ENCODE measurements at places on chromosomes 7 and 10.

GRCh38 chr7:142338633-142339501 is 81.0 kb upstream of the PRSS58 start:
- peak; percentile 46 for DNase-seq

- no peak for DNase-seq
Measured at GRCh38 chr7:1569016-1569415, 816 bp downstream of the PSMG3 start.

DNA sequence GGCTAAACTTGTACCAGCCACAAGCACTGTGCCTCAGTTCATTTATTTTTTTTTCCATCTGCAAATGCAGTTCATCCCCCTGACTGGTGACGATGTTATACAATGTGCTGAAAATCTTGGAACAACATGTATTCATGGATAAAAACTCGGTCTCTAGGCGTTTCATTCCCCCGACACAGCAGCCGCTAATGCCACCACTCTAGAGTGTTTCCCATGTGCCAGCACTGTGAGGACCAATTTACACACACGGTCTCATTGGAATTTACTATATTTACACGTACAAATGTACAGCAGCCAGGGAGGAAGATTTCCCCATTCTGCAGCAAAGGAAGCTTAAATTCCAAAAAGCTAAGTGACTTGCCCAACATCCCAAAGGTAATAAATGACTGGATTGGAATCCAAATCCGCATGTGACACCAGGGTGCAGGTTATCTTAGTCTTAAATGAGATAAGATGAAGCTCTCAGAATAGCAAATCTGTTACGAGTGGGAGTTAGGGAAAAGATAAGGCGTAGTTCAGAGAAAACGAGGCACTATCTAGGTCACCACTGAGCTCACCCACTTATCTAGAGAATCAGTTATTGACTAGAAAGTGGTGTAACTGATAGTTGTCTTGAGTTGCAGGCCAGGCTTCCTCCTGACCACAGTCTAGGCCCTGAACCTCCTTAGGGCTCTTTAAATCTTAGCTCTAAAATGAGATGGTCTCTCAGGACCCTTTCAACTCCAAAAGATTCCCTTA is 36.7 kb downstream of the FAM107B start:
- DNase-seq = no peak

DNA sequence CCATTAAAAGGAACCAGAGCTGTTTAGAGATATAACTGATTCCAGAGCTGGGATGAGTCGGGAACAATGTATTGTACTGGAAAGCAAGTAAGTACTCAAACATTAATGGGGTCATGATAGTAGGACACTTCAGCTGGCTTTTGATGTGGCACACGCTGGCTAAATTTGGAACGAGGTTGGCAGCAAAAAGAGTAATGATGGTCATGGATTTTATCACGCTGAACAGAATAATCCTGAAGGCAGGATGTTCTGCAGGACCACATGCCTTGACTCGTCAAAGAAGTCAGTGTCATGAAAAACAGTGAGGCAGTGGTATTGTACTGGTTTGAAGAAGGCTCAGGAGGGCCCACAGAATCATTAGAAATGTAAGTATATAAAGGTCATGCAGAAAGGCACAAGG is 220.3 kb downstream of the SNX13 start:
- no peak for DNase-seq

DNA sequence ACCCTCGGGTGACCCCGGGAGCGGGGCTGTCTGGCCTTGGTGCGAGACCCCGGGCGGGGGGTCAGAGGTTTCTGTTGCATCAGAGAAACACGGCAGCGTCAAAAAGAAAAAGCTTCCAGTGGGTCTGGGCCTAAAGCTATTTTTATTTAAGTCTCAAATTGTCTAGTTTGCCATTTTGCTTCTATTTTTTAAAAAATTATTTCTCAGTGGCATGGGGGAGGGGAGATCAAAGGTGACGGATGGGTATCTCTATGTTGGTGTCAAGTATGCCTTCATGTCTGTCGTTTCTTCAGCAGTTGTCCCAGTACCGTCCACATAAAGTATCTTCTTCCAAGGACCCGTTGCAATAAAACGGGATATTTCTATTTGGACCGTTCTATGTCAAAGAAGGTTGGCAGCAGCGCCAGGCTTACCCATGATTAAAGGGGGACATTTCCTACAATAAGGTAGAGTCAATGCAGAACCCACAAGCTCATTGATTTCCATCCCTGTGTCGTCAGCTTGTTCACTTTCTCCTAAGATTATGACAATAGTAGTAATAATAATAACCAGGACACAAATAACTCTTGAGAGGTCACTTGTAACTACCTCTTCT is 26.0 kb upstream of the VAX1 start:
- DNase-seq = no peak

GRCh38 chr10:79982861-79983260 is 34.0 kb upstream of the SFTPD start:
- DNase-seq = no peak

- DNase-seq = no peak
Measured at GRCh38 chr7:33400214-33400538, 270.8 kb downstream of the BBS9 start.
